ENCODE measurements at places on chromosomes 4 and X.

- no peak for DNase-seq
Measured at GRCh38 chrX:138769918-138770317, 58.4 kb upstream of the FGF13 start.

DNA sequence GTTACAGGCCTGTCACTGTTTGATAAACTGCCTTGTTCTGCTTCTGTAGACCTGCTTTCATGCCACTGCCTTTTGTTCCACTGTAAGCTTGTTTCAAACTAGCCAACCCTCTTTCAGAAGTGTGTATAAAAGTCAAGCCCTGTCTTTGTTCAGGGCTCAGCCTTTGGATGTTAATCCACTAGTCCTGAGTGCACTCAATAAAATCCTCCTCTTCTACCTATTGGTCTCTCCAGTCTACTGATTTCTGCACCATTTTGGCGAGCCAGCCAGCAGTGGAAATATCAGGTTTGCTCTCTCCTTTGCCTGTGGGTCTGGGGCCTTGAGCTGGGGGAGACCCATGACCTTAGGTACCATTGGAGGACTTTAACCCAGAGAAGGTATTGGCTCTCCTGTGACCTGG lies 901.6 kb upstream of the NDST4 start:
- peak; percentile 7 for DNase-seq

DNA sequence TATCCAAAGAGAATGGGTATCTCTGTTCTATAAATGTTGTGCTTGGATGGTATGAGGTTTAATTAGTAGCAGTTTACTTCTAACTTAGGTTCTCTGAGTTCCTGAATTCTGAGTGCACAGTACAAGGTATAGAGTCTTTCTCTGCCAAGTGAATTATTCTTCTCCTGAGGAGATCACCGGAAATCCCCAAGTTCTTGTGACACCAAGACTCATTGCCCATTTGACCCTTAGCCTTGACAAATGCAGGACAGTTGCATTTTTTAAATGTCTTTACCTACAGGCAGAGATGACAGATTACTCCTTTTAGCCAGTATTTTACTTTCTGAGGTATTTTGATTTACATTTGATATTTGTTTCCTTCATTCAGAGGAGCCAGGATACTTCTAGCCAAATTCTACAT lies 72.9 kb downstream of the MAOA start:
- DNase-seq, result no peak

- no peak for DNase-seq
Measured at GRCh38 chrX:154327038-154327820, 31.6 kb downstream of the TKTL1 start.

GRCh38 chr4:26860157-26860921 lies at the start of gene STIM2:
Gene STIM2, plus strand, starts transcription at chr4:26860841.
- peak; percentile 99 for DNase-seq

DNA sequence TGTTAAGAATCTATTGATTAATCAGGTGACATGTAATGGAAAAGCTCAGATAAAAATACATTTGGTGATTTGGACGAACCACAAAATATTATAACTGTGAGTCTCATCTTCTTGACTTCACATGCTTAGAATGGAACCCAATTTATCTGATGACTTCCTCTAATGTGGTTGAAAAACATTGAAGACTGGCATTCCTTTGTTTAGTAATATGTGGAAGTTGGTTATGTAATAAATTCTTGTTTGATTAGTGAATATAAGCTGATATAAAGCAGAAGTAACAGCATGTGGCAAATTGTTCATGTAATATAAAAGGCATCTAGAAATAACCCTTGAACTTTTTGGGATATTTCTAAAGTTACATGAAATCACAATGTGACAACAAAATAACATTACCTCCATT lies 9.7 kb downstream of the GIMD1 start:
- DNase-seq, result no peak

- DNase-seq, result no peak
Measured at GRCh38 chr4:86910369-86910768, 18.1 kb upstream of the C4orf36 start.

GRCh38 chrX:19723427-19723826 lies 164.0 kb downstream of the SH3KBP1 start:
- DNase-seq, result peak; percentile 19

GRCh38 chr4:150306719-150307118 lies 228.5 kb downstream of the DCLK2 start:
- DNase-seq, result no peak

DNA sequence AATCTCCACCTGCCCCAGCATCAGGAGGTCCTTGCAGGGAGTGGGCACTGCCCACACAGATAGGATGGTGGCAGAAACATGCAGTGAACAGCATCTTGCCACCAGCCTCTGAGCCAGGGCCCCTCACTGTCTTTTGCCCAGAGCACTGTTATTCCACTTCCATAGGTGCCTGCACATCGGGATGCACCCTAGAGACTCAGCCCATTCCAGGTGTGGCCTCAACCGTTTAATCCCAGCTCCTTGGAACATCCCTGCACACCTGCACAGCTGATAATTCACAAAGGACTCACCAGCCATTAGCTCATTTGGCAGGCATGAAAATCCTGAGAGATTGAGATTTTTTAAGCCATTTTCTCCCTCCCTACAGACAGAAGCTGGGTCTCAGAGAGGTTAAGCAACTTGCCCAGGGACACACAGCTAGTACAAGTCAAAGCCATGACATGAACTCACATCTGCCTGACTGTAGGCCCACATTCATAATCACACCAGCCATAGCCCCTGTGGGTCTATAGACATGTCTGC lies 116.3 kb downstream of the EFNB1 start:
- DNase-seq, result no peak

GRCh38 chrX:139083191-139083590 lies 371.7 kb upstream of the FGF13 start:
- no peak for DNase-seq

DNA sequence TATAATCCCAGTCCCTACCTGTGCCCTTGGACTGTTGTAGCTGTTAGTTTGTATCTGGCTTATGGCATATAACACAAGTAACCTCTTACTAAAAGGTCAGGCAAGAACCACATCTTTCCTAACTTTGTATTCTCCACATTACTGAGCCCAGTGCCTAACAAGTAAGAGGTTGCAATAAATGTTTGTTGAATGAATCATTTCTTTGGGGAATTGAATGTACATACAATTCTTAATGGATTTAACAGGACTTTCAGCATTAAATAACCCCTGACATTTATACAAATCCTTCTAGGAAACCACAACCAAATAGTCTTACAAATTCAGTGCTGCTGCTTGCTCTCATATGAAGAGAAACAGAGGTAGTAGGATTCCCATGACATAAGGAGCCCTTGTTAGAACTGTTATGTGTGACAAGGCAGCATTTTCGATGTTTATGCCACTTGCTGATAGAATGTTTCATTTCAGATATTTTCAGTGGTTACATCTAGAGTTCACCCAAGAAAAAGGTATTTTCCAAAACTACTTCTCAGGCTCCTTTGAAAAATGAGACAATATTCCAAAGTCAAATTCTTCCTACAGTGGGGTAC lies 62.0 kb downstream of the MBNL3 start:
- DNase-seq, result no peak

DNA sequence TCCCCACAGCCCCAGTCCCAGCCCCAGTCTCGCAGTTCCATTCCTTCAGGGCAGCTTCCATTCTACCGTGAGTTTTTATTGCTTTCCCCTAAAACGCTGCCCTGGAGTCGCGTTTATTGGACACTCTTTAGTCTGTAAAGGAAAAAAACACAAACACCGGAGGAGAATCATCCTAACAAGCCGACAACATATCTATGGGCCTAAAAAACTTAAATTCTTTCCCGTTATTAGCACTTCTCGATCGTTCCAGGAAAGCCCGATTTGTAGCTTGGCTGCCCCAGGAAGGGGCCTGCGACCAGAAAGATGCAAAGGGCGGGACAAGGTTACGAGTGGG lies 178.5 kb downstream of the CBR4 start:
- no peak for DNase-seq

DNA sequence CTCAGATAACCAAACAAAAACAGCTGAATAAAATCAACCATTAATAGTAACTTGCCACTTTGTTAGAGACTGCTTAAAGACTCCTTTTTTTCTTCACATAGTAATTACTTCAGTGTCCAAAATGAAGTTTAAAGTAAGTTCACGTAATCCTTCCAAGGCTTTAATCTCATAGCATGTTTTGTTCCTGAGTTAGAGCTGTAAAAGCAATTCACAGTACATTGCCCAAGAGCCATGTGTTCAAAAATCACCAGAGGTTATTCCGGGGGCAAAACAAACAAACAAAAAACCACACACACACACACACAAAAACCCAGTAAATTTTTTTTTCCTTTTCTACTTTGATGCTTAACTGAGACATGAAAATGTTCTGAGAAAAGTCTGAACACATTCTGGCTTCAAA lies 6.1 kb downstream of the GPR82 start:
- no peak for DNase-seq

- DNase-seq, result peak; percentile 69
Measured at GRCh38 chr4:139301821-139302611, at the start of gene NDUFC1. Gene NDUFC1, minus strand, starts transcription at chr4:139302477. Its CDS starts 6,679 bp downstream, at chr4:139295798.

DNA sequence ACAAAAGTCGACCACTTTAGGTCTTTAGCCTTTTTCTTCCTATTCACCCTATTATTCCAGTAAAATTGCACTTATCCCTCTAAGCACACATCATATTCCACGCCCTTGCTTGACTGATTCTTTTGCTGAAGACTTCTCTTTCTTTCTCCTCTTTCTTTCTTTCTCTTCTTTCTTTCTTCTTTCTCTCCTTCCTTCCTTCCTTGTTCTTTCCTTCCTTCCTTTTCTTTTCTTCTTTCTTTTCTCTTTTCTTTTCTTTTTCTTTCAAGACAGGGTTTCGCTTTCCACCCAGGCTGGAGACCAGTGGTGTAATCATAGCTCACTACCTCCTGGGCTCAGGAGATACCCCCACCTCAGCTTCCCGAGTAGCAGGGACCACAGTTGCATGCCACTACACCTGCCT lies 61.9 kb downstream of the RASGEF1B start:
- DNase-seq, result no peak

DNA sequence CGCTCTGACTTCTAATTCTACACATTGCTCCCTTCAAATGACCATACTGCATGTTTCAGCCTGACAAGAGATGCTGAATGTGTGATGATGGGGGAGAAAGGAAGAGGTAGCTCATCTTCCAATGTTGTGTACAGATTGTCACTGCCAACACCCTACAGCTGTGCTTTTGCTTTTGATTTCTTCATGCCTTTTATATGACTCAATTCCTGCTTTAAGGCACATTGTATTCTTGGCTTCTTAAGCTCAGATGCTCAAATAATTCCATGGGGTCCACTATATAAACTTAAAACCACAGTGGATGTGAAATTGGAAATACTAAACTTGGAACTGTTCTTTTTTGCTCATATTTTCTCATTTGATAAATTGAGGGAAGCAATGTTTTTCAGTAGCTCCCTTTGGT lies 183.2 kb upstream of the WDFY3 start:
- no peak for DNase-seq

All from HT-29 (cell line).